Lung (tissue), 17 donors: ENCODE measurements at places on chromosomes 1 and 21. TPM values are rescaled to one million over a fixed set of nuclear protein-coding genes. Genes with fewer than 3 reads are reported as not detected.

The DYNLT5 gene
- 4.5 TPM for polyA plus RNA-seq

The ANGPTL1 gene
- 9.7 TPM for polyA plus RNA-seq

The MCOLN2 gene
- 9.8 TPM for polyA plus RNA-seq

- DNase-seq = no peak
Measured at GRCh38 chr21:41437729-41438128, 11.7 kb downstream of the MX1 start.
